Stimulated activated CD4-positive, alpha-beta T cell treated with anti-CD3 and anti-CD28 coated beads, Interleukin-1b, Interleukin-23, amount 100 ng/mL, for 1 hour (primary cell): ENCODE measurements at places on chromosomes 4 and X.

- DNase-seq, result no peak
Observed at GRCh38 chr4:101307899-101308298, 39.4 kb downstream of the PPP3CA start.

- no peak for DNase-seq
Observed at GRCh38 chr4:135934026-135934425, 1598.3 kb downstream of the PCDH18 start.

GRCh38 chr4:173119818-173120217, 48.8 kb upstream of the GALNT7 start:
- no peak for DNase-seq

- no peak for DNase-seq
Observed at GRCh38 chrX:11913001-11913400, 155.0 kb downstream of the MSL3 start.

DNA sequence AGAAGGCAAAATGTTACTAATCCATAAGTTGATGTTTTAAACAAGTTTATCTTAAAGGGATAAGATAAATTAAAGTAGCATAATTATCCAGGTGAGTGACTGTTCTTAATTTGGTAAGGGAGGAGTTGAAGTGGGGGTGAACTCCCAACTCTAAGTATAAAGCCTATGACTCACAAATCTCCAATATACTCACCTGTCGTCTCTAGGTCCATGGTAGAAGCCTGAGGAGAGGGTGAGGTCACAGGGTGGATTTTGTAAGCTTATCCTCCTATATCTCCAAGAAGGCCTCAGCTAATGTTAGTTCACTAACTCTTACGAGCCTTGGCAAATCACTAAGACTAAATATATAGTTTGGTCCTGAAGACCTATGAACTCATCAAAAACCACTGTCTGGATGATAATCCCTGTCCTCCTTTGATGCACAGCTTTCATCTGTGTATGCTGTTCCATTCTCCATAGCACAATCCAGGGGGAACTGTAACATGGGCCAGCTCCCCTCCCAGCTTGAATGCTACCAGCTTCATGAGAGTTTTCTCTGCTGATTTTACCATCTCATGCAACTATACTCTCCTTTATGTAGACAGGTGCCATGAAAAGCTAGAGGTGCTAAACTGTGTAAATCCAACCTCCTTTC, 158.7 kb downstream of the BTC start:
- DNase-seq, result no peak

GRCh38 chr4:39729557-39729956, 31.6 kb downstream of the UBE2K start:
- DNase-seq, result no peak
